ENCODE measurements at places on chromosomes 6 and 20. TPM values are rescaled to one million over a fixed set of nuclear protein-coding genes. Genes with fewer than 3 reads are reported as not detected.

GRCh38 chr20:39676241-39676640 lies 714.1 kb downstream of the DHX35 start:
- no peak for DNase-seq

DNA sequence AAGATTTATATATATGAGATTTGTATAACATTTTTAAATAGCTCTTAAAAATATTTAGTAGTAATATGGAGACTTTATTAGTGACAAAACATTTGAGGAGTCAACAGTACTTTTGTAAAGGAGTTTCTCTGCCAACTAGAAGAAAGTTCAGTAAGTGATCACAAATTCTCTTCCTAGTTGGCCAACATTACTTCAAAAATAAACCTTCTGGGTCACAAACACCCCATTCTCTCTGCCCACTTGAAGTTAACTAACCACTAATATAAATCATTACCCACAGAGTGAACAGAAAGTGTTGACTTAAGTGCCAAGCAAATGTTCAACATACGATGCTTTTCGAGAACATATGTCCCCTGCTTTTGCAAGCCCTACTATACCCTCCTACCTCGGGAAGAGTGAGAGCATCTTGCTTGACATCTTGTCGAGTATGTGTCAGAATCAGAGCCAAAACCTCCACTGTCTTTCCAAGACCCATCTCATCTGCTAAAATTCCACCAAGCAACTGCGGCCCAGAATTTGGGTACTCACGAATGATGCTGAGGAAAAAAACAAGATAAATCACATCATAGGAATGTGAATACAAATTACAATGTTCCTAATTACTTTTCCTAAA lies 16.9 kb downstream of the SHPRH start:
- no peak for DNase-seq

DNA sequence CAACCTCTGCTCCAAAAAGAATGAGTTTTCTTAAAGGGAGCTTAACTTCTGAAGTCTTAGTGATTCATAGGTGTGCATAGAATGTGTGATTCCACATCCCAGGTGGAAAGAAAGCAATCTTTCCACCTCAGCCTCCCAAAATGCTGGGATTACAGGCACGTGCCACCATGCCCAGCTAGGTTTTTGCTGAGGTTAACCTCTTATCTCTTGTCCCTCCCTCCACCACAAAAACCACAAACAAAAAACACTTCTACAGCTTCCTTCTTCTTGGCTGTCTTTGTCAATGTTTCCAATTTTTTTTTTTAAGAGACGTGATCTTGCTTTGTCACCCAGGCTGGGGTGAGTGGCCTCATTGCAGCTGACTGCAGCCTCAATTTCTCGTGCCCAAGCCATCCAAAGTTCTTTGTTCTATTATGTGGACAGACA lies 8.1 kb upstream of the CSE1L start:
- DNase-seq: no peak

Gene OR2H2
- not detected for total RNA-seq

GRCh38 chr6:143014764-143015163 lies 45.9 kb upstream of the AIG1 start:
- DNase-seq: no peak

GRCh38 chr6:3800850-3801591 lies 48.2 kb upstream of the FAM50B start:
- no peak for DNase-seq
